ENCODE measurements at places on chromosomes 5 and 9.
A peak's percentile ranks its signal among the peaks of the same experiment; 100 is the strongest.

- DNase-seq: no peak
Observed at GRCh38 chr5:148791334-148791667, 35.1 kb upstream of the ADRB2 start.

DNA sequence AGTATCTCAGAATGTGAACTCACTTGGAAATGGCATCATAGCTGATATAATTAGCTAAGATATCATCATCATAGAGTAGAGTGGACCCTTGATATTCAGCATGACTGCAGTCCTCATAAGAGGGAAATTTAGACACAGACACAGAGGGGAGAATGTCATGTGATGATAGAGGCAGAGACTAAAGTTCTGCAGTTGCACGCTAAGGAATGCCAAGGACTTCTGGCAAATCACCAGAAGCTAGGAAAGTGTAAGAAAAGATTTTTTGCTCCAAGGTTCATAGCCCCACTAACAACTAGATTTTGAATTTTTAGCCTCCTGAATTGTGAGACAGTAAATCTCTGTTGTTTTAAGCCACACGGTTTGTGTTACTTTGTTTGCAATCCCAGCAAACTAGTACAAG, 612.6 kb upstream of the ST8SIA4 start:
- DNase-seq: no peak

DNA sequence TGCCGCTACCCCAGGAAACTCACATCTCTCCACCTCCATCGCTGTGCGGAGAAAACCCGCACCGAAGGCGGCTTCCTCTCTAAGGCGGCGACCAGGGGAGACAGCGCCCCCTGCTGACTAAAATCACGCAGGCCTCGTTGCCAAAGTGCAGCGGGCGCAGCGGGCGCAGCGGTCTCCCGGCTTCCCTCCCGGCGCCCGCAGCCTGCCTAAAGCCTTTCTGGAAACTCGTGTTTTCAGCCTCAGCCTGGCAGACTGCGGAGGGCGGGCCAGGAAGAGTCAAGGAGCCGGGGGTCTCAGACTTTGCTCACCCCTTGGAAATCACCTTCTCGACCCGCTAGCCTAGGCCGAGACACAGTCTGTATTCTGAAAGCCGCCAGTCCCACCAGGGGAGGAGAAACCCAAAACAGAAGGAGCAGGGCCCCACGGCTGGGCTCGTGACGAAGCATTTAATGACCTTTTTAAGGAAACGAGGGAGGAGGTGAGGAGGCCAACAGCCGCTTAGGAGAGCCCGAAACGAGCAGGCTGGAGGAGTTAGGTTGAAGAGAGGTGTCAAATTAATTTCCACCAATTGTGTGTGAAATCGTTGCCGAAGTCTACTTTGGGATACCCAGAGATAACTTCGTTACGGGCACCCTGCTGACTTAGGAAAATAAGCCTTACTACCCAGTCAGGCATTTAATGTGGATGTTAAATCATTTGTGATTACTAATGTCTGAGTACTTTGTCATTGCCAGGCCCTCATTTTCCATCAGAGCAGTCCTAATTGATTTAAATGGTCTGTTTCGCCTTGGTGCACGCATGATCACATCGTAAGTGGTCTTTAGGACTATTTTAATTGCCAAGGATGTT, 7.3 kb upstream of the FOXB2 start:
- DNase-seq: no peak

DNA sequence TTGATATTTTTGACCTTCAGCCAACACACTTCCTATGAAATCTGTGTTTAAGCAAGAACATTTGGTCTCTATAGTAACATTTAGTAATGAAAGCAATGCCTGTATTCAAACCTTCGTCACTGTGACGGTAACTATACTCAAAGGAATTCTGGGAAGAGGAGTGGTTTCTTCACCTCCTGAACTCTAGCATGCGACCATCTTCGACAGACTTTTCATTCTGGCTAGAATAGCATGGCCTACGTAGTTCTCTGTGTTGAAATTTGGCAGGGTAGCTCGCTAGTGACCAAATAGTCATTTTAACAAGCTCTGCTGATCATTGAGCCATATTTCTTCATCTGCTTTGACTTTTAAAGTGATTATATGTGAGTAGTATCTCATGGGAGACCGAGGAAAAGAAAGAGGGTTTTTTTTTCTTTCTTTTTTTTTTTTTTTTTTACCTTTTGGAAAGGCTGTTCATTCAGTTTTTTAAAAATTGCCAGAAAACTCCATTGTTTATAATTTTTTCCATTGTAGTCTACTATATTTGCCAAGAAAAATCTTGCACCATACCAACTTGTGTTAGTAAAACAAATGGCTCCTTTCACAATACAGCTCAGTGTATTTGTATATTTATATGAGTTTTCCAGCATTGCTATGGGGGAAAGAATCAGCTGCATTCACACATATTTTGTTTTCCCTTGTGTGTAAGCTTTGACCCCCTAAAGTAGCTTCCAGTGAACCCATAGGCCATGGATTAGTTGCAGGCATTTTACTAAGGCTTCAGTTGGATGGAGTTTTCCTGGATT, 166.8 kb downstream of the NNT start:
- no peak for DNase-seq

GRCh38 chr9:81086416-81086815, 602.9 kb downstream of the TLE1 start:
- no peak for DNase-seq

- no peak for DNase-seq
Observed at GRCh38 chr5:7242118-7242710, 153.7 kb upstream of the ADCY2 start.

DNA sequence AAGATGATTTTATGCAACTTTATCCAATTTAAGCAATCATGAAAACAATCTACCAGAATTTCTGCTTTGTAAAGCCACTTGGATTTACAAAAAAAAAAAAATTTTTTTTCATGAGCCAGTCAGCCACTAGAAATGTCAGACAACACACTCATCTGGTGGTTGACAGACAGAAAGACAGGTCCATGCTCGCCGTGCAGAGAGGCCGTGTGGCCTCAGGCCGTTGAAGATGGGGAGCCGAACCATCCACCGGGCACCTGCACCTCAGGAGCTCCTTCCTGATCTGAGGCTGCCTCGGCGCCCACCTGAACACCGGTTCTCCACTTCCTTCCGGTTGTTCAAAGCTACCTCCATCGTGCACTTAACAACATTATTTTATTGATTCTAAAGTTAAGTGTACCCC, 138.0 kb upstream of the IRX4 start:
- DNase-seq: no peak

DNA sequence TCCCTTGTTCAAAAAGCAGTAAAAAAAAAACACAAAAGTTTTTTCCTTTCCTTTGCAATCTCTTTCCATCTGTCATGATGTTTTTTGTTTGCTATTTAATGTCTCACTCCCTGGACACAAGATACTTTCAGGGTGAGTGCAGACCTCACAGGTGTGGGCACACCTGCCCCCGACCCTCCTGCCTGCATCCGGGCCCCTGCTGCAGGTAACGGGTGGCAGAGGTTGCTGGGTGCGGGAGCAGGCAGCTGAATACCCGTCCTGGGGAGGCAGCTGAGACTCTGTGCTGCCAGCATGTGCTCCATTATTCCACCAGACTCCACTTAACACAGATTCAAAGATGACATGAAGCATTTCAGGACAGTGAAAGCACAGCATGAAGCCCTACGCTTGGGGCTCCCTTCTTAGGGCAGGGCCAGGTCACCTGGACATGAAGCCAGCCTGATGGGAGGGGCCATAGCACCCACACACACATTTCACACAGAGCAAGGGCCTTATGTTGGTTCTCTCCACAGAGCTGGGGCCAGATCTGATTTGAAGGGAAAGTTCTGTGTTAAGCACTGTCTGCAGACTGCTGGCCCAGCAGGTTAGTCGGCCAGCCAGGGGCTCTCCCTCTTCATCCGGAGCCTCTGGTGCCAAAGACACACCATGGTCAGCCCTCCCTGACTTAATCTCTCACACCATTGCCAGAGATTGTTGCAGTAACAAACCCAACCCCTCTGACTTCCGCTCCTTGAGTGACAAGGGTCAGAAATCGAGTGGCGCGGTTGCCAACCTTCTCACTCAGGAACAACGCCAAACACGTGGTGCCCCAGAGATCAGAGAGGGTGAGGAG, 13.0 kb downstream of the NEK6 start:
- DNase-seq: peak; percentile 40

DNA sequence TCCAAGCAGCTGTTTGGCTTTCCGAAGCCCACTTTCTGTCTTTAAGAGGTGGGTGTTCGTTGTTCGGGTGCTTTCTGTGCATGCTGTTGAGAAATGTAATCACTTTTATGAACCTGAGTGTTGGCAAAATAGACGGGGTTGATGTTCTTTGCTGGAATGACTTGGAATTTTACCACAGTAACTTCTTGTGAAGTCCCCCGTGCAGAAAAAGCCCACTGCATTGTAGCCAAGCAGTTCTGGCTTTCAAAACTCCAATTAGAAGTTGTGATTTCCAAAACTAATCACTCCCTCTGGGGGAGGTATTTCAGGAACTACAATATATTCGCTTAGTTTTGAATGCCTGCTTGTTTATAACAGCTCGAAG, 111.1 kb downstream of the PAM start:
- DNase-seq: no peak

DNA sequence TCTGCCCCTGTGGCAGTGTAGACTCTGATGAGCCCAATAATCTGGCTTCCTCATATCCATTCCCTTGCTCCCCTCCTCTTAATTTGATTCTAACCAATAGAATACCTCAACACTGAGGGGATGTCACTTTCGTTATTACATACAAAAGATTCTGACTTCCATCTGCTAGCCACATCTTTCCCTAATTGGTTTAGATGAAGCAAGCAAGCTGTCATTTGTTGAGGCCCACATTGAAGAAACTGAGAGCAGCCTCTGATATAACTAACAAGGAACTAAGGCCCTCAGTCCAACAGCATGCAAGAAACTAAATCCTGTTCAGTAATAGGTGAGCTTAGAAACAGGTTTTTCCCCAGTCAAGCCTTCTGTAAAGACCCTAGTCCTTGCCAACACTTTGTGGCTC, 5.8 kb downstream of the ADAMTS6 start:
- no peak for DNase-seq
